ENCODE measurements at places on chromosomes 11 and 22. TPM values are rescaled to one million over a fixed set of nuclear protein-coding genes. Genes with fewer than 3 reads are reported as not detected.

MS4A12 gene
- not detected for total RNA-seq

C2CD2L gene
- total RNA-seq, result 5.5 TPM

C1QTNF4 gene
- 8.7 TPM for total RNA-seq

MFRP gene
- total RNA-seq, result not detected

HMGXB4 gene
- 32.5 TPM for total RNA-seq

RAB3IL1 gene
- total RNA-seq, result 1.8 TPM

OR10S1 gene
- not detected for total RNA-seq

UVRAG gene
- total RNA-seq, result 15.0 TPM

HTR3B gene
- total RNA-seq, result not detected

FERMT3 gene
- total RNA-seq, result 6.6 TPM

CCDC87 gene
- 0.88 TPM for total RNA-seq

SYCE3 gene
- 0.85 TPM for total RNA-seq

IFITM5 gene
- total RNA-seq, result not detected

PDE2A gene
- 3.4 TPM for total RNA-seq

SYT12 gene
- total RNA-seq, result 2.1 TPM

LRRC55 gene
- total RNA-seq, result 0.90 TPM

GPR152 gene
- not detected for total RNA-seq

SWAP70 gene
- 34.4 TPM for total RNA-seq

BATF2 gene
- total RNA-seq, result 0.72 TPM

RNF141 gene
- 23.7 TPM for total RNA-seq

BCO2 gene
- total RNA-seq, result 0.31 TPM

TENM4 gene
- total RNA-seq, result 4.3 TPM

CLDN5 gene
- total RNA-seq, result 0.26 TPM

TRIM49 gene
- total RNA-seq, result not detected

KREMEN1 gene
- 2.4 TPM for total RNA-seq

RAC2 gene
- total RNA-seq, result 2.5 TPM

Measured in H9 (cell line).